ENCODE measurements at places on chromosomes 12 and 14.

GRCh38 chr12:90575995-90576394 lies 379.0 kb downstream of the CCER1 start:
- no peak for DNase-seq

DNA sequence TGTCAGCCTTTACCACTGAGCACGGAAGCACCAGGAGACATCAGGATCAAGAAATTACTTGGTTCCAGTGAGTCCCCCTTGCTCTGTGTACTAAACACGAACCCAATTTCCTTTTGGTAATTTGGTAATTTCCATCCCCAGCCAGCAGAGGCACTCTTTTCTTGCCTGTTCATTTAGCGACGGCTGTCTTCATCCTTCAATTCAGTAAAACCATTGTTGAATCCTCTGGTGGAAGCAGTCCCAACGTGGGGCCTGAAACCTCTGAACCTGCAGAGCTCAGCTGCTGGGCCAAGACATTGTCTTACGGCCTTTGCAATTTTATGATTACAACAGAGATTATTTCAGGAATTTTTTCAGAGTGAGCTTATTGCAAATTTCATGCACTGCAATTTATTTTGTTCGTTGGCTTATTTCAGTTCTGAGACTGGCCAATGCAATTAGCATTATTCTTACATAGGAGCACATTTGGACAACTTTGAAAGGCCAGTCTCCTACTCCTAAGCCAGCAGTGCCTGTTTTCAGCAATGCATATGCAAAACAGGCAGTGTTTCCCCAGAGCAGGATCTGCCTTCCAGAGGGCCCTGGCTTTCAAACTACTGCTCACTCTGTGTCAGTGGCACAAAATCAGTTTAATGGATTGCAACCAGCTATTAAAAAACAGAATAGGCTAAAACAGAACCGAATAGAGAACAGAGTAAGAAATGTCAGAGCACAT lies 372.9 kb upstream of the TMEM132C start:
- DNase-seq, result no peak

DNA sequence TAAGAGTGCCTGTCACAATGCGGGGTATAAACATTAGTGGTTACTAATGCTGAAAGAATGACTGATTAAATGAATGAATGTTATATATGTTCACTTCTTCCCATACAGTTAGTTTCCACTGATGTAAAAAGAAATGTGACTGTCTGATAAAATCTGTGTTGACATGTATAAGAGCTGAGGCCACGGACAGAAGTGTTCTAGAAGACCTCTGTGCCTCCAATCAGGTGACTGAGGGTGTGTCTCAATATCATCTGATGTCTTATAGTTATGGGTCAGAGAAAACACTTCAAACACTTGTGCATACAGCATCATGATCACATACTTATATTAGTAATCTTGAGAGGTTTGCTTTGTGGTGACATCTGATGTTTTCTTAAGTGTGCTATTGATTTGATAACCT lies 183.4 kb downstream of the TTC7B start:
- no peak for DNase-seq

- no peak for DNase-seq
Measured at GRCh38 chr14:56194042-56194441, 75.8 kb downstream of the PELI2 start.

DNA sequence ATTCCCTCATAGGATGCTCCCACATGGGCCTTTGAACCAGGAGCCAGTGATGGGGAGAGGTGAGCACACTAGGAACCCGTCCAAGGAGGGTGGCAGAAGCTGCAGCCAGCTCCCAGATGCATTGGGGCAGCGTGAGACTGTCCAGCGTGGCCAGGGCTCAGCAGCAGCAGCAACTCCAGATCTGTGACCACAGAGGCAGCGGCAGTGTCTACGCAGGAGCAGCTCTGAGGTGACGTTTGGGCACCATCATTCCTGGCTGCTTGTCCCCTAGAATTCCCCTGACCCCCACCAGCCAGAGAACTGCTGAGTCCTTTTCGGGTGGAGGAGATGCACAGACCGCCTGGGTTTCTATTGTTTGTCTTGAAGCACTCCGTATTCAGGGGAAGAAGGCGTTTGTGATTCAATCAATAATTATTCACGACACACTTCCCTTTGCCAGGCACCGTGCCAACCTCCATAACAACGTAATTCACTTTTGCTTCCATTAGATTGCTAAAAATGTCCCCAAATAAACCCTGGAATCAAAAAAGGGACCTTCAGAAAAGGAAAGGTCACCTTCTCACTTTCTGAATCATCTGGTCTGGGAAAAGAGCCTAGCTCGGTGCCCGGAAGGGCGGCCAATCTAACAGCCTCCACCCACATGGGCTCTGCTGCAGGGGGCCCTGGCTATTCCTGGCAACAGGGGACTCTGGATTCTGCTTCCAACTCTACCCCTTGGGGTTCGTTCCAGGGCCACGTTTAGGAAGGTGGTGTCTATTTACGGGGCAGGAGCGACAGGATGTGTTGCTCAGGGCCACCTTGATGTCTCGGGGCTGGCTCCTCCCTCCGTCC lies 11.4 kb upstream of the BDKRB2 start:
- DNase-seq, result no peak

DNA sequence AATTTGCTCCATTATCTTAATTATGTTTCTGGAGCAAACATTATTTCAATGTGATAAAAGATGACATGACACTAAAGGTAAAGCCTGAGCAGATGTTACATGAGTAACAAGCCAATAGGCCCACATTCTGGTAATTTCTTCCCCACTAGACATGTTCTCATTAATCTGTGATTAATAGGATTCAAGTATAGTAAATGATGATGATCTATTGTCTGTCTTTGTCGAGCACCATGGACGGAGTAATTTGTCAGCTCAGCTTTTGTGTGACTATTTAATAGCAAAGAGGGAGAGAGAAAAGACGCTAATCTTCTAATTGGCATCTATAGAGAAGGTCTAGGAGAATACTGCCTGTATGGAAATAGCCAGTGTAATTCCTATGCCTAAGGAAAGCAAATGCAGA lies 62.2 kb upstream of the INSM2 start:
- no peak for DNase-seq

GRCh38 chr12:114812858-114813761 lies 129.1 kb upstream of the TBX3 start:
- DNase-seq, result no peak

DNA sequence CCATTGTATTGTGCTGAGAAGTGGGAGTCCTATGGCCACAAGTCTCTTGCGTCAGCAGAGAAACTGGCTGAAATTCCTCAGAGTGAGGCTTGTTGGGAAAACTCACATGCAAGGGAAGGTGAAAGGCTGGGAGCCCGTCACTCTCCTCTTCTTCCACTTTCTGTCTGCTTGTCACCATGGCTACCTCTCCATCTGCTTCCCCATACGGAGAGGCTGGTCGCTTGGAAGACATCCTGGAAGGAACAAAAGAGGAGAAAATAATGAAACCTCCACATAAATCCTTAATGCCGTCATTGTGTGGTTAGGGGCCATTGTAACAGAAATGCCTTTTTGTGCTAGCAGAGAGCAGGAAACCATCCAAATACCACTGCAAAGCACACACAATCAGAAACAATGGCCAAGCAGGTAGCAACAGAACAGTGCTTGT lies 53.7 kb downstream of the SOX5 start:
- DNase-seq, result no peak

DNA sequence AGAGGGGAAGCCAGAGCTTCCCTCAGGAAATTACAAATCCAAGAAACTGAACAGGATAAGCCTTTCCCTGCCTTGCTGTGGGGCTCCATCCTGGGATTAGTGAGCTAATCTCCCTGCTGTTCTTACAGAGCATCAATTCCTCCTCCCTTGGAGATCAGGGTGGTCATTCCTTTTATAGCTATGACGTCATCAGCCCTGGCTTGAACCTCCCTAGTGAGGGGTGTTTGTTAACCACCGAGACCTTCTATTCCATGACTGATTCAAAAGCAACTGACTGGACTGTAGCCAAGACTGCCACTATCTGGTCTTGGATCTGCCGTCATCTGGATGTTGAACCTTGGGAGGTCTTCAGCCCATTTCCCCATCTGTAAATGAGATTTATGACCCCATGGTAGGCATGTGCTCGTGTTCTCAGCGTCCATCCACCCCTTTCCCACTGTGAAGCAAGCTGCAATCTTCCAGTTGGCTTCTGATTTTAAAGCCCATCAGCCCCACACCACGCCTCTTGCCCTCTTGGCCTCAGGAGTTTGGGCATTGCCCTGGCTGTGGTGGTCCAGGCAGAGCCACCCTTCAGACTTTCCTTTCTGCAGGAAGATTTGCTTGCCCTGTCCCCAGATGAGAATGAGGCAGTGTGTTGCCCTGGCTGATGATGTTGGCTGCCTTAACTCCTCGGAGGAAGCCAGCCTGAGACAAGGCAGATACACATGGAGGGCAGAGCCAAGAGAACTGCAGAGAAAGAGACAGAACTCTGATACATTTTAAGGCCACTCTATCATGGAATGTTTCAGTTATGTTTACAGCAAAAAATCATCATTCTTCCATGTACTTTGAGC lies 59.6 kb upstream of the ACTN1 start:
- no peak for DNase-seq

GRCh38 chr12:2281446-2281845 lies 228.7 kb downstream of the CACNA1C start:
- no peak for DNase-seq

DNA sequence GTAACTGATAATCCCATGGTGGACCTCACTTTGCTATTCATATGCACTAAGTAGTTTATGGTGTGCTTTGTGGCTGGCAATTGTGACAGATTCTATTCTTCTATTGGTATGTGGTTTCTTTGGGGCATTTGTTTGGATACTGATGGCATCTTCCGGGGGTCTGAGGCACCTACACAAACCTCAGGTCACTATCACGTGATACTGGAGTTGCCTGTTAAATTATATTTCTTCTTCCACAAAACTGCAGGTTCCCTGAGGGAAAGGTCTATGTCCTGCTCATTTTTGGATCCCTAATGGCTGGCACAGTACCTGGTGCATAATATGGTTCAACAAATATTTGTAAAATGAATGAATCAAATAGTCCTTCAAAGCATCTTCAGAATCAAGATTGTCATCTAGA lies 49.5 kb upstream of the HELB start:
- DNase-seq, result no peak

DNA sequence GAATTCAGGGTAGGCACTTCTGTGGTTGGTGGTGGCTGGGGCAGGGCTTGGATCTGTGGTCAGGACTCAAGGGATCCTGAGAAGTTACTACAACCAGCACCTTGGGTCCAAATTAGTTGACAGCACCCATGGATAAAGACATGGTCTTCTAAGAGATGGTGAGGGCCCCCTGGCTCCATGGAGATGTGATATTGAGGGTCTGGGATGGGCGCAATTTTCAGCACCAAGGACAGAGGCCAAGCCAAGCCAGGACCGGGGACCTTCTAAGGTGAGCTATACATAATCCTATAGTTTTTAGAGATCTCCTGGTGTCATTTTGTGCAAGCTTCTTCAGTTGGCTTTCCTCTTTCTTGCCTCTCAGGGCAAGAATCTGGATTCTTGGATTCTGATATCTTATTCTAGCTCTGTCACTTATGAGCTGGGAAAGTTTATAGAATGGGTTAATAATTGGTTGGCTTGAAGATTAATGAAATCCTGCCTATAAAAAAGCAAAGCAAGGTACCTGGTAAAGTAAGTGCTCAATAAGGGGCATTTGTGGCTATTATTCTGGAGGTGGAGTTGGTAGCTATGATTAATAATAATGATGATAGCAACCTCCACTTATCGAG lies 130.1 kb upstream of the LHX5 start:
- no peak for DNase-seq

- no peak for DNase-seq
Measured at GRCh38 chr12:15320881-15321280, 1.4 kb upstream of the PTPRO start.

DNA sequence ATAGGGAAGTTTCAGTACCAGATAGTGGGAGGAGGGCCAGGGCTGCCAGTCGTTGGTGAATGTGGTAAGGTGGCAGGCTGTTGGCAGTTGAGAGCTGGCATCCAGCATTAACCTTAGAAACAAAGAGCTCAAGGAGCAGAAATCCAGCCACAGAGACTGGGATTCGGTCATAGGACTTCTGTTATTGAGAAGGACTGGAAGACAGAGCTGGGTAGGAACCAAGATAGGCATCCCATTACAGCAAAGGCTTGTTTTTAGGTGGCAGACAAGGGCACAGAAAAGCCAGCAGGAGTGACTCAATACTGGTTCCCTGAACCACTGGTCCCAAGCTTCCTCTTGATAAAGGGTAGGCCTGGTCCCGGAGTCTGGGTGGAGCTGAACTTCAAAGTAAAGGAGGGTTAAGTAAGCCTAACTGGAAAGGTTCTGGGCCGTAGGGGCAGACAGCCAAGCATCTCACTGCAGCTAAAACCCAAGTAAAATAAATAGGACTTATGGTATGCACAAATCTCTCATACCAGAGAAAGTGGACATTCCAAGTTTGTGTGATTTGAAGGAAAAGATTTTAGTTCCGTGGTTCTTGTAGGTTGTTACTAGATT lies 147.9 kb downstream of the ETV6 start:
- no peak for DNase-seq

DNA sequence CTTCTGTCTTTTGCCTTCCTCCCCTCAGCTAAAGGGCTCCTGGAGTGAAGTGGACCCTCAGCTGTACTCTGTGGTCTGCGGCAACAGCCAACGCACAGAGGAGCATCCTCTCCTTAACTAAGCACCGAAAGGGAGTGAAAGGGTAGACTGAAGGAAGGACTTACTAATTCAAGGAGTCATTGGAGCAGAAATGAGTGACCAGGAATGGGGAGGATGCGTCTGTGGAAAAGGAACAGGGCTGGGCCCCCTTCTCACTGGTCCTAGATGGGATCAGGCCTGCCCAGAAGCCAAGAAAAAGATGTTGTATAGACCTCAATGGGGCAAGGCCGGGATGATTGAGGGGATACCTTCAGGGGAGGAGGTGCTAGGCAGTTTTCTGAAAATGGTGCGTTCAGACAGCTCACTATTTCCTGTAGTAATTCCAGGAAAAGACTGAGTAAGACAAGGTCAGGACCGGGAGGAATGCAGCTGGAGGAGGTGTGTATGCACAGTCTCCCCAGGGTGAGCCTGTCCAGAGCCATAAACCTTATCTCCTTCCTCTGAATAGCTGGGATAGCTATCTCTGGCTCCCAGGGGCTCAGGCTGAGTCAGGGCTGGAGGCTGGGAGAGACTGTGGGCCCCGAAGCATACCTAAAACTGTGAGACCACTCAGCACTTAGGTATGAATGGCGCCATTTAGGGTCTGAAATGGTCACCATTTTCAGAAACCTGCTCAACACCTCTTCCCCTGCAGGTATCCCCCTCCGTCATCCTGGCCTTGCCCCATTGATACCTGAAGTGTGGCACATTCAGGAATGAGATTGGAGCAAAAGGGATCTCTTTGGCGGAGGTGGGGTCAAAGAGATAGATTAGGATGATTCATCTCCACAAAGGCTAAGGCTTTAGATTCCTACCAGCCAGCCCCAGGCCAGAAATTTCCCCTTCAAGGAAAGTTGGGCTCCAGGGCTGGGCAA lies 20.2 kb upstream of the KRT8 start:
- DNase-seq, result no peak

DNA sequence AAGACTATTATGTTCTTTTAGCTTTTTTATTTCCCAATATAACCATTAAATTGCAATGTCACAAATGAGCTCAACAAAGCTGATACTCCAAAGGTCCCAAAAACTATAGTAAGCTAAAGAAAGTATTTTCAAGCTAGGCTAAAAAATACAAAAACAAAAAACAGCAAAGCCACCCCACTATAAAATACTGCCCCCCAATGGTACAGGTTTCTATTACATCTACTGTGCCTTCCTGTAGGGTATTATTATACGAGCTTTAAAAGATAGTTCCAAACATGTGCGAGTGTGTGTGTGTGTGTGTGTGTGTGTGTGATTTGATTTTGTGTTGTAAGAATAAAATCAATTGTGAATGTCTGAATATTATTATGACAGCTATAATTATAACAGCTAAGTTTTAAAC lies 1.1 kb downstream of the IFNG start:
- no peak for DNase-seq

All from activated naive CD4-positive, alpha-beta T cell treated with anti-CD3 and anti-CD28 coated beads, Interleukin-2, amount 50 U/mL, for 16 hours (primary cell).